ENCODE measurements at places on chromosomes 1 and 21.

- no peak for DNase-seq
Observed at GRCh38 chr1:61487801-61488200, 237.1 kb downstream of the TM2D1 start.

DNA sequence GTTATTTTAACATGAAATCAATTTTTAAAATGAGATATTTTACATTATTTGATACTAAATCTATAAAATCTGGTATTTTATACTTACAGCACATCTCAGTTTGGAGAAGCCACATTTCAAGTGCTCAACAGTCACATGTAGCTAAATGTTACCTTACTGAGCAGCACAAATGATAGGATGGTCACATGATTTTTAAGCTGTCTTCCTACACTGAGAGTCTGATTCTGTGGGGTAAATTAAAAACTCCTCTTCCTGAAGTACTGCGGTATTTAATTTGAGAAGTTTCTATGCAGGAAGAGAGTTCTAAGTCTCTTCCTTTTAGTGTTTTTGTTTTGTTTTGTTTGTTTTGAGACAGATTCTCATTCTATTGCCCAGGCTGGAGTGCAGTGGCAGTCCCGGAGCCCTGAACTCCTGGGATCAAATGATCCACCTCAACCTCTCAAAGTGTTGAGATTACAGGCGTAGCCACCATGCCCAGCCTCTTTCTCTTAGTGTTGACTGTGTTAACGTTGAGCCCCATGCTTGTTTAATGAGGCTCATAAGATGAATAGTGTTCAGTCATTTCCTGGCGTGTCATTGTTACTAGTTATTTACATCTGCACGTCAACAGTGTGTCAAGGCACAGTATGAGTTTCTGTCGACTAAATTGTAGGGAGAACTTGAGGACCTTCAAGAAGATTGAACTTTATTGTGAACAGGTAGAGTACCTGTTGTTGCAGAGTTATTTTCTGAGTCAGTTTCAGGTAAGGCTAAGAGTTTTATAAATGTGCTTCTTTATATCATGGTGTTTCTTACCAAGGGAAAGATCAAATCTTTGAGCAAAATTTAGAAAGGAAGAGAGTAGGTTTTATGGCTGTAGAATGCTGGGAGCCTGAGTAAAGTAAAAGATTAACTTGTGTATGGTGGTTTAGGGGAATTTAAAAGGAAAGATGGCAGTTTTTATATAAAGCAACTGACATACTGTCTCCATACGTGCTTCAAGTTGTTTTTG, 3.3 kb downstream of the CNST start:
- no peak for DNase-seq

DNA sequence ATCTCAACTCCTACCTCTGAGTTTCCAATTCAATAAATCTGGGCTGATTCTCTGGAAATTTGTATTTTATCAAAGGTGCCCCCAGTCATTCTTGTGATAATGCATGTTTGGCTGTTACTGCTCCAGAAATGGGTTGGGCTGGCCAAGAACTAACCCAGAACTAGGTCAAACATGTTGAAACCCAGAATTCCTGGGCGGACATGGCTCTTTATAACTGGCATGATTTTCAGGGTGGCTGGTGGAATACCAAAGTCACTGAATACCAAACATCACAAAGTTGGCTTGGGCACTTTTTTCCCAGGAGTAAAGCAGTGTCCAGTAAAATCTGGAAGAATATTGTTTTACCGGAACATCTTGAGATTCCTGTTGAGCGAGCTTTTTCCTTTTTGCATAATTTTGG, 89.4 kb upstream of the S1PR1 start:
- no peak for DNase-seq

DNA sequence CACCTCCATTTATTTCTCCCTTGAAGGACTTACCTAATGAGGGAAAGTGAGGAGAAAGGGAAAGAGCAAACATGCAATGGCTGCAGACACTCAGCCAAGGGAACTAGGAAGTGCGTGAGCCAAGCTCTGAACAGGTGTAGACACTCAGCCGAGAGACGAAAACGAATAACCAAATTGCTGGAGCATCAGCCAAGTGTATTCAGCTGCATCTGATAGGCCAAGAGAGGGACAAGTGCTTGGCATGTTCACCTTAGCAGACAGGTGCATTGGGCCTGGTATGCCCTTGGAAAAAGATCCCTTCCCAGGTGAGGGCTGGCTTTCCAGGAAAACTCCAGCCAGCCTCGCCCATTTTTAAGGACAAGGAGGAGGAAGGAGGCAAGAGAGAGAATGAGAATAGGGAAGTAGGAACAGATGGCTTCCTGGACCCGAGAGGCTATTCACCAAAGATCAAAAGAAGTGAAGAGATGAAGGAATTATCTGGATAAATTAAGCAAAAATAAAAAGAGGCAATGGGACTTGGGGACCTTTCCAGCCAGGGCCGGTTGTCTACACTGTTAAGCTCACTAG, 184.7 kb downstream of the TOMM20 start:
- DNase-seq, result no peak

DNA sequence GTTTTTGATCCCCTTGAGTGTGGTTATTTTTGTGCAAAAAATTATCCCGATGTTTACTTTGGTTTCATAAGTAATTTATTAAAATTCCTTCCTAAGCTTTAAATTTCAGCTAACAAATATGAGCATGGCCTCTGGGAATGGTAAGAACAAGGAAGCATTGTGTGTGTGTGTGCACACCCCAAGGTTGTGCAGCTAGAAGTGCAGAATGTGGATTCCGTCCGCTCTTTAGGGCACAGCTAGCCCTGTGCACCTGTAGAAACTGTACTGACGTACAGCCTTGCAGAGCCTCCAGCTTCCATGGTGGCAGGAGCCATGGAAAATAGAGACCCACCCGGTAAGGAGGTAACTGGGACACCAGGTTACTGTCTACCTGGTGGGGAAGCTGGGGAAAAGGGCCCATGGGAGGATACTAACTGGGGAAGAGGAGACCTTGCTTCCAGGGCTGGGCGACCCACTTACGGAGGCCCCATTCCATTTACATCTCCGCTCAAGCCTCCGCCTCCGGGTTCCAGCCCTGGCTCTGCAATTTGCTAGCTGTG, 54.7 kb downstream of the B3GALT5 start:
- no peak for DNase-seq

DNA sequence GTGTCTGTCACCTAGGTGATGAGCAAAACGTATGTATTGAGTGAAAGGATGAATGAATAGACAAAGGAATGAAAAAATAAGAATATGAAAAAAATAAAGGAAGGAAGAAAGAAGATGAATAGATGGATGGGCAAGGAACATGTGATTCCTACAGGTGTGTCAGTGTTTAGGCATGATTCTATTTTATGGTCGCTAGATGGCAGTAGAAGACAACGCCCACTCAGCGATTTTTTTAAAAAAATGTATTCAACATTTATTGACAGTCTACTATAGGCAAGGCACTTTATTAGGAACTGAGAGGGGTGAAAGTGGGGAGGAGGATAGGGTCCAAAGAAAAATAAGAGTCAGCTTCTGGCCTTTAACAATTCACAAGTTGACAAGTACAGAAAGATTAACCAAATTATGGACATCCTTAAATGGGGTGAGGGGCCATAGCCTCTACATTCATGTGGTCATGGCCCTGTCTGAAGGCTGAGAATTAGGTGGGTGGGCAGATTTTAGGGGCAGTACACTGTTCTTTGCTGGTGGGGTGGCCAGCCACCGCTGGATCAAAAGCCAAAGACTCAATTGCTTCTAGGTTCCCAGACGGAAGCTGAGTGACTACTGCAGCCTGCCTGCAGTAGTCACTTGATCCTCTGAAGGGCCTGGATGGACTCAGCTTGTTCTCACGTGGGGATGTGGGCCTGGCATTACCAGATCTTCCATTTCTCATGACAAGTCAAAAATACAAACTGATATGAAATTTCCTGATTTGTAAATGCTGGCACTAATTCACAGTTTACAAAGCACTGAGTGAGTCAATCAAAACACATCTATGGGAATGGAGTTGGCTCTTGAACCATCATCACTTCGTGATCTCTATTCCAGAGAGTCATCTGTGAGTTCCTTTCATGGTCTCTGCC, 83.9 kb downstream of the FASLG start:
- no peak for DNase-seq

- no peak for DNase-seq
Observed at GRCh38 chr1:161032409-161032808, 6.4 kb downstream of the TSTD1 start.

DNA sequence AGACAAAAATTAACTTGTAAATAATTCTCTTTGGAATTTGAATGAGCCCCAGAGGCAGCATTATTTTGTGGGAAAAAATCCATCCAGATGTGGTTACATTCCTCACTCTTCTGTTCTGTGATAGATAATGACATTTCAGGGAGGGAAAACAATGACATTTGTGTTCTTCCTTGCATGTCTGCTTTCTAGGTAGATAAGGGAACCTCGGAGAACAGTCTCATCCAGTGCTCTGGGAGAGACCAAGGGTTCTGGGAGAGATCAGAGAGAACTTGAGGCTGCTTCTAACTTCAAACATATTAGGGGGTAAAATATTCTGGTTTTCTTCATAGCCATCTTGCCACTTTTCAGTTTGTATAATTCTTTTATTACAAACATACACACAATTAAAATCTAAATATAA, 269.2 kb downstream of the NEGR1 start:
- DNase-seq, result no peak

DNA sequence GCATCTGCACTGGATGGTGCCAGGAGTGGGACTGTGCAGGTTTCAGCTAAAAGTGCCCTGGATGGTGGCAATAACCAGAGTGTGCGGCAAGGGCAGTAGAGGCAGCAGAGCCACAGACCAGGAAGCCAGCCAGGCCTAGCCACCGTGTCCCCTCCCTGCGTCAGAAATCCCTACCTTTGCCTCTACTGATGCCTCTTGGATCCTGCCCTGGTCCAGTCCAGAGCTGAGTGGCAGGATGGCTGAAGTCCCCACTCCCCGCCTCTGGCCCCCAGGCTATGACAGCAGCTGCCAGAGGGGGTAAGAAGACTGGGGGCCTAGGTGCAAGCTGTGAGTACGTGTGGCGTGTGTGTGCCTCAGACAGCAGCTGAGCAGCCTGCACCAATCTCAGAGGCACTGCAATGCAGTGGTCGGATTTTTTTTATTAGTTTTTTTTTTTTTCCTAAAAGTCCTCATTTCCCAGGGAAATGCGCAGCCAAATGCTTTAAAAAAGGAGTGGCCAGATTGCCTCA, 51.9 kb downstream of the SYT2 start:
- DNase-seq, result no peak

DNA sequence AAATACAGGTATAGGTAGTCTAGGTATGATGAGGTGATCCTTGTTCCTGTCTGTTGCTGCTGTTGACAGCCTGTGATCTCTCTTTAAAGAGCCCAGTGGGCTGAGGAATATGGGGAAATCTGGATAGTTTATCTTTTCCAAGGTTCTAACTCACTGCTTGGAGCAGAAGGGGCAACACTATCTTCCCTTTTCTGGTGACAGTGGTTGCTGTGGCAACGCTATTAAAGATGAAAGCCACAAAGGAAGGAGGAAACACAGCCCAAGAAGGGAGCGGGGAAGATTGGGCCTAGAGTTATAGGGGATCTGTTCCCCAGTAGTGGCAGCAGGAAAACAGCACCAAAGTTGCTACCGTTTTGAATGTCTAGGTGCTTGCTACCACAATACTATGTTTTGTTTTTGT, 8.8 kb downstream of the PCP4L1 start:
- no peak for DNase-seq

GRCh38 chr1:26537951-26538352, 8.4 kb downstream of the RPS6KA1 start:
- no peak for DNase-seq

DNA sequence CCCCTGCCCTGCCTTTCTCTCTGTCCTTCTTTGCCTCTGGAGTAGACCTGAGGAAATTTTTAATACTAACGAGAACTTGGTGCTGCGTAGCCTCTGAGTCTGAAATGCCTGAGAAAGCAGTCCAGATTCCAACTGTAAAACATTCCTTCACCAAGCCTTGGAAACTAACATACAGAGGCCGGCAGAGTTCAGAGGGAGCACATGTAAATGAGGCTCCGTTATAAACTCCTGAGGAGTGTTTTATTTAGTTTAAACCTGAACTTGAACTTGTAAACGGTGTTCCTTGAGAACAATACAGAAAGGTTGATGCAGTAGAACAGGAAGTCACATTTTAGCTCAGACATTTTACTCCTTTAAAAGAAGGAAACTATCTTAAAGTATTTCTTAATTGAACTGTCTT, 280.7 kb downstream of the TM2D1 start:
- DNase-seq, result no peak

DNA sequence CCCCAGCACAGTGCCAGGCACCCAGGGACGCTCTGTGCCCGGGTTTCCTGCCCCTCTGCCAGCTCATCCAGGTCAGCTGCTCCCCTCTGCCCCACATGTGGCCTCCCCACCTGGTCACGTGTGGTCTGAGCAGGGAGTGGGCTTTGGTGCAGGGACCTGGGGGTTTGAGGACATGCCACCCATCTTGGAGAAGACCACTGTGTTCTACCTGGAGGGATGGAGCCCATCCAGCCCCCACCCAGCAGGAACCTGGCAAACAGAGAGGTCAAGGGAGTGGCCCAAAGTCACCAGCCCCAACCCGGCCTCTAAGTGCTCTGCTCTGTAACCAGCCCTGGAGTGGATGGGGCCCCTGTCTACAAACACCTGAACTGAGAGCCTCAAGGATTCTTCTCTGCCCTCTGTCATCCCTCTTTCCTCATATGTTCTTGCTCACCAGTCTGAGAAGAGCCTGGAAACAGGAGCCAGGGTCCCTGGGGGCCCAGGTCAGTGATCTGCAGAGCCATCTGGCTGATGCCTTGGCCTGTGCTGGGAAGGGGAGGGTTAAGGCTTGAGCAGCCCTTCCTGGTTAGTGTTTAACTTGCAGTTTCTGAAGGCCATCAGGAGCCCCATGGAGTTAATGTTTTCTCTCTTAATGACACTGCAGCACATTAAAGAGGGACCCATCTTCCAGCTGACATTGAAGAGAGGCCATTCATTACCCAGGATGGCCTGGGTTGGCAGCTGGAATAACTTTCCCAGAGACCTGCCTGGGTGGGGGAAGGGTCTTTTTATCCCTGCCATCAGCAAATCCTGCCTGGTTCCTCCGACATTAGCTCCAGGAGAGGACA, 235.4 kb downstream of the PTPRU start:
- no peak for DNase-seq

DNA sequence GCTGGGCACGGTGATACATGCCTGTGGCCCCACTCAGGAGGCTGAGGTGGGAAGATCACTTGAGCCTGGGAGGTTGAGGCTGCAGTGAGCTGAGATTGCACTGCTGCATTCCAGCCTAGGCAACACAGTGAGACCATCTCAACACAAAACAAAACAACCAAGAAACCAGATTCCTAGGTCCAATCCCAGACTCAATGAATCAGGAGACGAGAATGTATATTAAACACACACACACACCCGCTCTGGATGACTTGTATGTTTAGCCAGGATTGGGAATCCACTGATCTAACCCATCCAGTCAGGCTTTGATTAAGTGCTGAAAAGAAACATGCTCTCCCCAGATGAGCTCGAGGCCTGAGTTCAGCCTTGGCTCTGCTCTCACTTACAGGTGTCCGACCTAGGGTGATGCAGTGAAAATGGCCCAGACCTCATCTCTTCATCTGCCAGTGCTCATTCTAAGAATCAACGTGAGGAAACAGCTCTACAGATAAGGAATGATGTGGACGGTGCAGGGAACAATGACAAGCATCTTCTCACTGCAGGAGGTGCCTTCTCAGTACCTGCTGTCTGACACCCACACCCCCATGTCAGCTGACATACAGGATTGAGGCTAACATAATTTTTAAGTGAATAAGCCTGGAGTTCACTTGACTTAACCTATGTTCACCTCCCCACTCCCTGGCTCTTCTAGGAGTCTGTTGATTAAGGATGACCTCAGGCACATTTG, 15.3 kb upstream of the SRSF4 start:
- no peak for DNase-seq

- no peak for DNase-seq
Observed at GRCh38 chr1:180800945-180801344, 111.8 kb upstream of the KIAA1614 start.

- no peak for DNase-seq
Observed at GRCh38 chr1:56835657-56836056, 16.5 kb upstream of the FYB2 start.
